ENCODE measurements at places on chromosomes 7 and 10.

GRCh38 chr7:28784171-28784902 lies 173.8 kb downstream of the TRIL start:
- no peak for DNase-seq

- DNase-seq, result no peak
Measured at GRCh38 chr10:131979821-131980270, 1.9 kb downstream of the BNIP3 start.

DNA sequence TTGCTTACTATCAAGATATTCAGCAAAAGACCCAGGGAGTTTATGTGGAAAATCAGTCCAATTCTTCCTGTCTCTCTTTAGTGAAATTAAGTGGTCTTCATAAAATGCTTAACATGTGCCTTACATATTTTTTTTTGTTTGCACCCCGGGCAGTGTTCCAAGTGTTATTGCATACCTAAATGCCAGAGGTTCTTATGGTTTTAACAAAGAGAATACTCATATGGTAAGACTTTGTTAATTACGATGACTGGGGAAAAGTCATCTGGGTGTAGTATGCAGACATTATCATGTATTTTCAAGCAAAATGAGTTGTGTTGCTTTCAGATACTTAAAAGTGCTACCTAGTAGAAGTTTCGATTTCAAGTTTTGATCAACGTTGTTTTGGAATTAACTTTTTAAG lies 82.6 kb downstream of the PRKG1 start:
- no peak for DNase-seq

DNA sequence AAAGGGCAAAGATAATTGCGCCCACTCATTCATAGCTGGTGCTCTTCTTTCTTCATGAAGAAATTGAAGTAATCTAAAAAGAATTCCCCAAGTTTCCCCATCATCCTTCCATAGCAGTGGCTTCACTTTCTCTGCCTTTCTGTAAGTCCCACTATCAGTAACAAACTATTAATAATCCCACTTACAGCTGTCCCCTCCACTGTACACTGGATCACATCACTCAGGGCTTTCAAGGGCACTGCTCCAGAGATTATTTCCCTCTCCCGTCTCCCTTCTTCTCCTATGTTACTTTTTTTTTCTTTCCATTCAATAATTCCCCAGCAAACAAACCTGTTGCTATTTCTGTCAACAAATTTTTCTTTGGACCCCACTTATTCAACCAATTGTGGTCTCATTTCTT lies 16.2 kb downstream of the DNAJB9 start:
- no peak for DNase-seq

- DNase-seq, result peak; percentile 24
Measured at GRCh38 chr10:117663750-117664149, 121.2 kb downstream of the EMX2 start.

DNA sequence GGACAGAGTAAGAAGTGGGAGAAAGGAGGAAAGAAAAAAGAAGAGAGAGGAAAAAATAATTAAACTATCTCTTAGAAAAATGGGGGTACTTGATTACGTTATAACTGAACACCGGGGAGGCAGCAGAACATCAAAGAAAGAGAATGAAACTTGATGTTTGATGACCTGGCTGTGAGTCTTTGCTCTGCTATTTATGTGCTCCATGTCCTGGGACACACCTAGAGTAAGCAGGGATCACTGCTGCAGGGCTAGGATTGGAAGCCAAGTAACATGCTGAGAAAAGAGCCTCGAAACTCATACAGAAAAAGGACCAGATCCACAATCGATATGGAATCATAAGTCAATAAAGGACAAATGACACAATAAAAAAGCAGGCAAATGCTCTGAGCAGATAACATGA lies 56.7 kb upstream of the COL13A1 start:
- no peak for DNase-seq

DNA sequence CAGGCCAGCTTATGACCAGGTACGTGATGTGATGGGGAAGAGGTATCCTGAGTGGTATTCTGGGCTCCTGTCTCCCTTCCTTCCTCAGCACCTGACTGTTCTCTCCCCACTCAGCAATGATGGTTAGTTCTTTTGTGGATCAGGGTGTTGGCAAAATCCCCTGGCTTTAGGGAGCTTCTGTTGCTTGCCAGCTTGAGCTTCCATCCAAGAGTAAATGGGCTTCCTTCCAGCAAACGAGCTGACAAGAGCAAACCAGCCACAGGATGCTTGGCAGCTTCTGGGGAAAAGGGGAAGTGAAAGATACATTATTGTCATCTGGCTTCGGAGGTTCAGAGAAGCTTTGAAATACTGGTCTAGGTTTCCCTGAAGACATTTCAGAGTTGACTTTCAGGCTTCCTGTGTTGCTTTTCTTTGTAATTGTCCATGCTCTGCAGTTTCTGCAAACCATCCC lies 5.2 kb downstream of the DUSP5 start:
- DNase-seq, result no peak

DNA sequence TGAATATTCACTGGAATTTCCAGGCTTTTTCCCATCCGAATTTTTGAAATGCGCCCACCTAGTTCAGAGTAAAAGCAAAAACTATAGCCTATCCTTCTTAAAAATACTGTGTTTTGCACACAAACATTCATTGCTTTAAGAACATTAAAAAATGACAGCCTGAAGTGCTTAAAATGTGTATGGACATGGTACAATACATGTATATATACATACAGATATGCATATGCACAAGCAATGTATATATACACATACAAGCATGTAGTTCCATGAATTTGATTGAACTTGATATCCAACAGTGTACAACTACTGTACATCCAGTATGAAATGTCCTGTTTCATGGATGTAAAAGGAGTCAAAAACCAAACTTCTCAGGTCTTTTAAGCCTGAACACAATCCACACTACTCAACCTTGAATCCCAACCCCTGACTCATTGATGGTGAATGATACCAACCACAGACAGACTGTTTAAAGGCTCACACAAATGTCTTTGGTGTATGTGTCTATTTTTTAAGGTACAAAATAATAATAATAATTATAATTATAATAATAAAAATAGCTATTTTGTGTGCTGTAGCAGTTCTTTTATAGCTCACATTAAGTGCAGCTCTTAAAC lies 14.8 kb downstream of the INHBA start:
- no peak for DNase-seq

DNA sequence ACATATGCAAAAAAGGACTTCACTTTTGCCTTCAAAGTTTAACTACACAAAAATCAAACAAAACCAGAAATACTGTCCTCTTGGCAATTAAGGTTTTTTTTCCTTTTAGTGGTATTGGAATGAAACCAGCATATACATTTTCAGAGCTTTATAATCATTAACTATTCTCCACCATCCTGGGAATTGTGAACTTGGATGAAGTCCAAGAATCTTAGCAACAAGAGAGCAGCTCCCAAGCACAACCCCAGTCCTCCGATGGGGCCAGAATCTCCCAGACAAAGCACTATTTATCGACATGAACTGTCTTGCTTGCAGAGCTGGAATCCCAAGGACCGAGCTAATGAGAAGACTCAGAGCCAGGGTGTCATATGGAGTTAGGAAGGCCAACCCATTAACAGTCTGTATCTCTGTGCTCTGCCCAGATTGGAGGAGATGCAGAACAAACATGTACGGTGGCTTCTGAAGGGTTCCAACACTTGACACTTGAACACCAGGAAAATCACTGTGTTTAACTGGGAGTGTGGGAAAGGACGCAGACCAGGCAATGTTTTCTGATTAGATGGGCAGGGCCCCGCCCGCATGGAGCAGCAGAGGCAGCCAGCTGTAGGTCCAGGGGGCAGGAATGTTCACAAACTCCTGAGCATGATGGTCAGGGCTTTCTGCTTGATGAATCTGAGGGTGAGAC lies 35.5 kb downstream of the PPP1R3C start:
- no peak for DNase-seq

DNA sequence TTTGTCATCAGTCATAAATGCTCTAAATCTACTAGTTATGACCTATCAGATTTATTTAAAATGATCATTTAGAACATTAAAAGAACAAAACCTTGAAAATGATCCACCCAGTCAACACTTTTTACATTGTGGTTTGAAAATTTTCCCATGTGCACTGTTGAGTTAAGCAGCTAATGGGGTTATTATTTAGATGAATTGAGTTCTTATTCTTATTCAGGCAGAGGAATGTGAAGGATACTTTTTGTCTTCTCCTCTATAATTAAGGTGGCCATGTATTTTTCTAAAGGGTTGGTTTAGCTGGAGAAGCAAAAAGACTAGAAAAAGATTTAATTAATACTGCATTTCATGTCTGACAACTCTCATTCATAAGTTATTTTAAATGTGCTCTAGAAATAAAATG lies 74.9 kb upstream of the FEZF1 start:
- DNase-seq, result no peak

- no peak for DNase-seq
Measured at GRCh38 chr7:27515933-27516332, 146.8 kb downstream of the HIBADH start.

DNA sequence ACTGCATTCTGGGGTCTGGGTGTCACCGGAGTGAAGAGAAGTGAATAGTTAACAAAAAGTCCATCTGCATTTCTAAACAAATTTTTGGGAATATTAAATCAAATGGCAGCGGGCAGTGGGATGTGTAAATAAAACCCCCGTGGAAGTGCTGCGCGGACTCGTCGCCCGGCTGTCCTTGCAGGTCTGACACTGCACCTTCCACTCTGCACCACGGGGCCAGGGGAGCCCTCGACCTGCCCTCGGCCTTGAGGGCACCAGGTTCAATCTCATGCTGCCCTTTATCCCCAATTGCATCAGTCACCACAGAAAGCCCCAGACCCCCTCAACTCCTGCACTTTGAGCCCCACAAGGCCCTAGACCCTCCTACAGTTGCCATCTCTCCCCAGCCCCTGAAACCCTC lies 6.4 kb upstream of the SMARCD3 start:
- DNase-seq, result no peak

DNA sequence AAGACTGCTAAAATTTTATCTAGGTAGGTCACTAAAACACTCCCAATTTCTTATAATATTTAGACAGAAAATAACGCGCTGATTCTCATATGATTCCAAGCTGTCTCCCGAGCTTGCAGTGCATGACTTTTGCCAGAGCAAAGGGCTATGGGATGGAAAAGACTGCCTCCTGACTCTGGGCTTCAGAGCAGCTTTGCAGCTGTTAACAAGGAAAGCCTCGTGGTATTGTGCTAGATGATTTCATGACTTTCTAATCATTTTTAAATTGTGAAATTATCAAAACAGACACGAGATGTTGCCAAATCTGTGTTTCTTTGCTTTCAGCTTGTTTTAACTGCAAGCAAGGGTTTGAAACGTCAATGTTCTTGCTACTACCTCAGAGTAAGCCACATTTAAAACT lies 238.3 kb downstream of the AGMO start:
- no peak for DNase-seq

- no peak for DNase-seq
Measured at GRCh38 chr7:137146552-137147337, 196.8 kb downstream of the PTN start.

GRCh38 chr7:104980841-104981671 lies 32.9 kb upstream of the KMT2E start:
- DNase-seq, result no peak

DNA sequence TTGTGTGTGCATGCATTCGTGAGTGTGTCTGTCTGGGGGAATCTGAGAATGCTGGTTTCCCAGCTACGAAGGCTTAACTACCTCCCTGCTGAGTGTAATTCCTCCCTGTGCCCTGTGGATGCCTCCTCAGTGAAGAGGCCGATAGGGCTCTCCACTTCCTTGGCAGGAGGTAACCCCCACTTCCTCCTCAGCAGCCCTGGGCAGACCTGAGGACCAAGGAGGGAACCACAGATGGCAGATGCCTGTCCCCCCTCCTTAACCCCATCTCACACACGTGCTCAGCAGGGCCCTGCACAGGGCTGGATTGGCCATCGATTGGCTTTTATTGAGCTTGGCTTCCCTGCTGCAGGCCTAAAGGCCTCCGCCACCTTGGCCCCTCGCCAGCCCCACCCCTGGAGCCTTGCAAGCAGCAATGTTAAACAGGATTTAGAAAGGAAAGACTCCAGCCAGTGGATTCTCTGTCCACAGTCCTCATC lies 45.6 kb upstream of the LRRC4 start:
- no peak for DNase-seq

GRCh38 chr7:111240371-111240770 lies 149.4 kb downstream of the LRRN3 start:
- DNase-seq, result no peak

DNA sequence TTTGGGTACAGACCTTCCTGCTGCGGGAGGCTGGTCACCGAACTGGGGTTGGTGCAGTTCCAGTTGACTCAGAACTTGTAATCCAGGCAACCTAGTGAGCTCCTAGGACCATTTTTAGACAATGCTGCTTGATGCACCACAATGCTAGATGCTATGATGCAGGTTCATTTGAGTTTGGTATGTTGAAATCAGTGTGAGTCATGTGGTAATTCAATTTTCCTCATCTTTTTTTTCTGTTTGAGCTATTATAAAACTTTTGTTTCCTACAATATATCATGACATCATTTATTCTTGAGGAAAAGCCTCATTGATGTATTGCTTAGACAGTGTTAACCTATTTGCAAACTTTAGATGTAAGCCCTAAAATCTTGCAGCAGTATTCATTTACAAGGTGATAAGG lies 40.9 kb upstream of the MTPN start:
- peak; percentile 12 for DNase-seq

DNA sequence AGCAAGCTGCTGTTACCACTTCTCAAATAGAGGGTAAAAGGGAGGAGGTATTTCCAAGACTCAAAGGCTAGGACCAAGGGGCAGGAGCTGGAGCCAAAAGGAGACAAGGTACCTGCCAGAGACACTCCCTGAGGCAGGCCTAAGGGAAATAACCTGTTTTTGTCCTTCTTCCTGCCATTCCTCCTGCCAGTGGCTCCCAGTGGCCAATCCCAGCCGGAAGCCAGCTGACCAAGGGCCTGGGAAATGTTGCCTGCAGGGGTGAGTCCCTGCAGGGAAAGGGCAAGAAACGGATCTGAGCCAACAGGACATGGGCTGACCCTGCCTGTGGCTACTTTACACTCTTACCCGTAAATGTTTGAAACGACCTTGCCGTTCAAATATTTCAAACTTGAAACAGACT lies 3.5 kb downstream of the CYTH3 start:
- no peak for DNase-seq

DNA sequence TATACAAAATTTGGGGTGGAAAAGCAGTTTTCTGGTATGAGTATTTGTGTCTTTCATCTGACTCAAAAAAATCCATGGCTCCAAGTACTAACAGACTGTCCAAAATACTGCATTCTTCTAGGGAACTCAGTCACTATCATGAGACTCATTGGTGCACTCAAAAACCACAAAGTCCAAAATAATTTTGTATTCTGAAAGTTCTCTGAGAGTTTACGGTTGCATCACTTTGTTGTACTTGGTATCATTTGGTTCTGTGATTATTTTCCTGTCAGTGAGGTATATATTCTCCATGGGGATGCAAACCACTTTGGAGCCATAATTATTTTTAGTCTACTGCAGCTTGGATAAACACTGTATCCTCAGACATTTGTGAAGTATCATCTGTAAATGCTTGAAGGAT lies 28.0 kb upstream of the CABCOCO1 start:
- no peak for DNase-seq

- no peak for DNase-seq
Measured at GRCh38 chr7:155108144-155108901, 38.2 kb downstream of the HTR5A start.

GRCh38 chr10:79162861-79163665 lies 94.3 kb downstream of the ZMIZ1 start:
- no peak for DNase-seq

Data from activated CD4-positive, alpha-beta T cell treated with anti-CD3 and anti-CD28 coated beads for 48 hours (primary cell).